Stomach (tissue), 19 donors: ENCODE measurements at places on chromosomes 1 and 21. TPM values are rescaled to one million over a fixed set of nuclear protein-coding genes. Genes with fewer than 3 reads are reported as not detected.

DNA sequence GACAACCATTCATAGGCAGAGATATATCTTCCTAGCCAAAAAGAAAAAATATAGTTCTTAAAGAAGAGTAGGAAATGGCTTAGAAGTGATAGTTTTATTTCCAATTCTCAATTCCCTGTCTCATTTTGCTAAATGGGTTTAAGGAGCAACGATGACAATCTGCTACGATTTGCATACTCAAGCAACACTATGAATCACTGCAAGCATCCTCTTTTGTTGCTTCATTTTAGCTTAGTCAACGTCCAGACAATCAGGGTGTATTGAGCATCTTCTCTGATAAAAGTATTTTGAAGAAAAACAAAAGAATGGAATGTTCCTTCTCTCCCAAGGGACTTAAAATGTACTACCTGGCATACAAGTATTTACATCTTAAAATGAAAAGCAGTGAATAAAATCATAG is 80.6 kb downstream of the RGS7 start:
- no peaks in the 10 kb centered on the region for H3K27me3 ChIP-seq
- H3K4me3 ChIP-seq, result no peak overlapping the region
- no peak overlapping the region for H3K27ac ChIP-seq
- DNase-seq, result no peak

DNA sequence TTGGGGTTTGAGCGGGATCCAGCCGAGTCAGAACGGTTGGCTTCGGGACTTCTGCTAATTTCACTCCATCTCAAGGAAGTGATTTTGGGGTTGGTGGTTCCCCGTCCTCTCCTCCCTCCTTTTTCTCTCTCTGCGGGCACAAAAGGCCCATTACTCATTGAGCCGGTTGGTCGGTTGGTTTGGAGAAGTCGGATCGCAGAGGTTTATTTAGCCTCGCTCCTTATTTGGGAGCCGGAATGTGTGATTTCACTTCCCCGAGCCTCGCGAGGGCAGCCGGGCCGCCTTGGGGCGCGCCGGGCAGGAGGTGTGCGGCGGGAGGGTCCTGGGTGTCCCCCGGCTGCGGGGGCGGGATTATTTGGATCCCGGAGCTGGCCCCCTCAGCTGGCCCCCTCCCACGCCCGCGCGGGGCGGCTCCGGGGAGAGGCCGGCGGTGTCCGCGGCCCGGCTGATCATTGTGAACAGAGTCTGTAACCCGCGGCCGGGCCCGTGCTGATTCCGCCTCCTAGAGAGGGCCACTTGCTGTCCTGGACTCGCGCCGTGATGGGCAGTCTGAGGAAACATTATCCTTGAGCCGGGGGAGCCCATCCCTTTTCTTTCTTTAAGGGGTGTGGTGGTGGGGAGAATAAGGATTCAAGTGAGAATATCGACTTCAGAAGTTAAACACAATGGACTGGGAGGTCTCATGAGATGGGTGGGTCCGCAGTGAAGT is 1.2 kb downstream of the MAPKAPK2 start:
- H3K27me3 ChIP-seq, result no peaks in the 10 kb centered on the region
- H3K4me1 ChIP-seq, result peaks cover 55% of the 10 kb centered on the region
- peak overlapping the region; percentile 75 for H3K4me3 ChIP-seq
- peak; percentile 86 for DNase-seq
- peak overlapping the region; percentile 97 for H3K27ac ChIP-seq

DNA sequence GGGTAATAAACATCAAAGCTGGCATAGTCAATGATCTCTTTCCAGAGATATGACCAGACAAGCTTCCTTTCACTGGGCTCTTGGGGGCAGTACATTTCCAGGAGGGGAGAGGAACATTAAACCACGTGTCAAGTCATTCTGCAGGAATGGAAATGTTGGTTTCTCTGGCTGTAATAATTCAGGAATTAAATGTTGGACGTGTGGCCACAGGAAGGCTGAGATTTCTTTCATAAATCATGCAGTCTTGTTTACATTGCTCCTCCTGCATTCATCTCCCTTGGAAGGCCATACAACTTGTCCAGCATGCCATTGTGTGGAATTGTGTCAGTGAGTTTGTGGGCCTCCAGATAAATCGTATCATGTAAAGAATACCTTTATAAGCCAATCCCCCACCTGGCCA is 259.2 kb downstream of the ADGRL2 start:
- H3K4me1 ChIP-seq, result no peaks in the 10 kb centered on the region
- H3K27me3 ChIP-seq, result no peaks in the 10 kb centered on the region
- H3K36me3 ChIP-seq, result no peaks in the 10 kb centered on the region
- H3K27ac ChIP-seq, result no peak overlapping the region

DNA sequence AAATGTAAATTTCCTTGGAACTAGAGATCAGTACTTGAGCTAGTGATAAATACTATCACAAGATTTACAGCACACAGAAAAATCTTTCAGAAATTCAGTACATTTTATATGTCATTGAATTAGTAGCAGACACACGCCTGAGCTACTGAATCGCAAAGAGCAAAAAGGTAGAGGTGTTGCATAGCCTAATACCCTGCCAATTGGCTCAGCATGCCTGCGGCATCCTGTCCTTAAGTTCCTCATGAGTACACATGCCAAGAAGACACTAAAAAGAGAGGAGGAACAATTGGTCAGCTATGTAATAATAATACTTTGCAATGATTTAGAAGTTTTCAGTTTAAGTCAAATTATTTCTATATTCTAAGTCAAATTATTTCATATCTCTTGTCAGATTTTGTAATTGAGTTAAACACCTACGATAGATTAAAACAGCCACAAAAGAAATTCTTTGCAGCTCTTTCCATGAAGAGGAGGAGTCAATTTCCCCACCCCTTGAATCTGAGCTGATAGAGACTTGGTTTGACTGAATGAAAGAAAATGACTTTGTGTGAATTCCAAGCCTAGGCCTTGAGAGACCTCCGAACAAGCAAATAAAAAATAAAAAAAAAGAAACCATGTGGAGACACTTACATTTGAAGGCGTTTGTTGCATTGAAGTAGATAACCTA is 36.2 kb upstream of the PKN2 start:
- no peak overlapping the region for H3K4me3 ChIP-seq
- H3K27ac ChIP-seq, result no peak overlapping the region
- H3K4me1 ChIP-seq, result no peaks in the 10 kb centered on the region
- no peaks in the 10 kb centered on the region for H3K27me3 ChIP-seq
- DNase-seq, result no peak

- no peaks in the 10 kb centered on the region for H3K27me3 ChIP-seq
- H3K4me1 ChIP-seq, result no peaks in the 10 kb centered on the region
- no peak overlapping the region for H3K4me3 ChIP-seq
These were observed 65.8 kb downstream of the TRIM11 start for GRCh38 chr1:228340686-228341449.

- DNase-seq, result peak; percentile 90
- H3K27ac ChIP-seq, result no peak overlapping the region
- H3K4me3 ChIP-seq, result no peak overlapping the region
- no peaks in the 10 kb centered on the region for H3K27me3 ChIP-seq
- H3K36me3 ChIP-seq, result no peaks in the 10 kb centered on the region
These were observed 12.0 kb upstream of the KCNE2 start for GRCh38 chr21:34351786-34352241.

DNA sequence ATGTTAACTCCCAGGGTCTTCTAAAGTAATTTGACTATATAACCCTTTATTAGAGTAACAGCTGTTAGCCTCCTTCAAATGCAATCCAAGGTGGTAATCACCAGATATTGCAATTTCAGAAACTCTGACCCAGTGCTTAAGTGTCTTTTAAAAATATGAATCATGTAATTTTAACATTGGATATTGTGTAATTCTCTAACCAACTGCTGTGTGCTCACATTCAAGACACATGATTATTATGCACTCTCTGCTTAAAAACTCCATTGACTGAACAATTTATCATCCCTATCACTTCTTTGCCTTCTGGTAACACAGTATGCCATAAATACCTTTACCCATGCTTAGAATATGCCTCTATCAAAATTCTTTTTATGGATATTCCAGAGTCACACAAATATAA is 537.4 kb upstream of the RGS18 start:
- DNase-seq, result no peak
- H3K27me3 ChIP-seq, result no peaks in the 10 kb centered on the region
- H3K36me3 ChIP-seq, result no peaks in the 10 kb centered on the region
- H3K4me1 ChIP-seq, result no peaks in the 10 kb centered on the region
- H3K27ac ChIP-seq, result no peak overlapping the region
- no peak overlapping the region for H3K4me3 ChIP-seq

DNA sequence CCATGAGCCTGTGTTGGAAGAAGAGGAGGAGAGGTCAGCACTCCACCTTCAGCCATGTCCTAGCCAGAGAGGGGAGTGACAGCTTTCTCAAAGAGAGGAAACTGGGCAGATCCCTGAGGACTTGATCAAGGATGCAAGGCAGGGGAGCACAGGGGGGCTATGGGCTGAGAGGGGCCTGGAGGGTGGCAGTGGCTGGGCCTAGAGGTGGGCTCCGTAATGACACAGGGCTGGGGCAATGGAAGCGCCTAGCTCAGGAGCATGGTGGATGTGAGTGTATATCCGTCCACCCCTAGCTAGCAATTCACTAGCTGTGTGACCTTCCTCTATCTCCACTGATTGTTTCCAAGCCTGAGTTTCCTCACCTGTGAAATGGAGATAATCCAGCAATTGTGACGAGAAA is 32.6 kb downstream of the NEK2 start:
- DNase-seq, result no peak
- peaks cover 17% of the 10 kb centered on the region for H3K4me1 ChIP-seq
- H3K36me3 ChIP-seq, result no peaks in the 10 kb centered on the region
- no peak overlapping the region for H3K4me3 ChIP-seq
- no peaks in the 10 kb centered on the region for H3K27me3 ChIP-seq

GRCh38 chr21:17089091-17089491 is 423.8 kb upstream of the CXADR start:
- DNase-seq, result no peak
- H3K27ac ChIP-seq, result no peak overlapping the region
- no peaks in the 10 kb centered on the region for H3K36me3 ChIP-seq

DNA sequence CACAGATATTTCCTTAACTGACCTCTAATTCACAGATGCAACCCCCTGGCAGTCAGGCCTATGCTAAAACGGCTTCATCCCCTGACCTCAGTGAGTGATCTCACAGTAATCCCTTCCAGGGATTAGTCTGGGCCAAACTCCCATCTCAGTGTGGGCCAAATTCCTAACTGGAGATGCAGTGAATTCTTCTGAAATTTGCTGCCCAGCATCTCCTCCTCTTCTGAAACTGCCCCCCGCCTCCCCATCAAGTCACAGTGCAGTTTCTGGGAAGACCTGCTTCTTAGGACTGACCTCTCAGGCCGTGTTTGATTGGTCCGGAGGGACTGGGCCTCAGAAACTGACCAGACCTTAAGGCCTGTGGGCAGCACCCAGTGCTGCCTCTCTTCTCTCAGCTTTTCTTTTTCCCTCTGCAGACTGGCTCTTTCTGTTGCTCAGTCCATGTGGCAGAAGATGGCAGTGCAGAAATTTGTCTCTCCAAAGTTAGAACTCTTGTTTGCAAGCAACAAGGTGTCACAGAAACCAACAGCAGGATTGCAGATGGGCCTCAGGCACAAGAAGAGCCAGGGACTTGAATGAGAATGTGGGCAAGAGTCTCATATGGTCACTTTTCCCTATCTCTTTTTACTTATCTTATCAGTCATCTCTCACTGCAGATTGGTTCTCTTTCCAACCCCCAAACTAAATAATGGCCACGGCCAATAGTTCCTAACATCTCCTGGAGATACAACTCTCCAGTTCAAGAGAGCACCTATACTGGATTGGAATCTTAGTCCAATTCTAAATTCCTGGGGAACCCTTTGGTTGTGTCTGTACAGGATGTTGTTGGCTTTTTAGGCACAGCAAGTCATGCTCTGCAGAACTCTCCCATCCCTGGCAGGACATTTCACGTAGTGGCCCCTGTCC is 95.5 kb upstream of the RALGPS2 start:
- H3K36me3 ChIP-seq, result no peaks in the 10 kb centered on the region
- H3K27ac ChIP-seq, result peak overlapping the region; percentile 56
- no peak overlapping the region for H3K4me3 ChIP-seq
- no peaks in the 10 kb centered on the region for H3K4me1 ChIP-seq
- no peak for DNase-seq

GRCh38 chr1:155858800-155859233 is 550 bp upstream of the SYT11 start:
- H3K4me3 ChIP-seq, result peak overlapping the region; percentile 45
- no peak for DNase-seq
- H3K27me3 ChIP-seq, result peaks cover 13% of the 10 kb centered on the region
- peak overlapping the region; percentile 91 for H3K27ac ChIP-seq

GRCh38 chr1:173052681-173053196 is 2.0 kb upstream of the TNFSF18 start:
- H3K27ac ChIP-seq, result no peak overlapping the region
- peak; percentile 35 for DNase-seq
- peaks cover 10% of the 10 kb centered on the region for H3K4me1 ChIP-seq
- no peak overlapping the region for H3K4me3 ChIP-seq
- no peaks in the 10 kb centered on the region for H3K36me3 ChIP-seq

GRCh38 chr1:223739366-223740037 is 27.2 kb downstream of the CAPN2 start:
- H3K27ac ChIP-seq, result peak overlapping the region; percentile 94
- peaks cover 93% of the 10 kb centered on the region for H3K4me1 ChIP-seq
- no peak overlapping the region for H3K4me3 ChIP-seq
- peak; percentile 73 for DNase-seq
- H3K27me3 ChIP-seq, result no peaks in the 10 kb centered on the region
- H3K36me3 ChIP-seq, result peaks cover 51% of the 10 kb centered on the region

GRCh38 chr1:52037402-52037814 is 3.8 kb upstream of the KTI12 start:
- H3K36me3 ChIP-seq, result peaks cover 7% of the 10 kb centered on the region
- peaks cover 5% of the 10 kb centered on the region for H3K4me1 ChIP-seq
- H3K27me3 ChIP-seq, result no peaks in the 10 kb centered on the region
- H3K4me3 ChIP-seq, result no peak overlapping the region

GRCh38 chr1:3327936-3328590 is 126.4 kb upstream of the ARHGEF16 start:
- no peaks in the 10 kb centered on the region for H3K27me3 ChIP-seq
- no peak for DNase-seq
- peaks cover 6% of the 10 kb centered on the region for H3K4me1 ChIP-seq
- H3K4me3 ChIP-seq, result no peak overlapping the region
- H3K27ac ChIP-seq, result no peak overlapping the region

GRCh38 chr1:162629077-162629627 is 3.1 kb upstream of the DDR2 start:
- peaks cover 37% of the 10 kb centered on the region for H3K4me1 ChIP-seq
- H3K4me3 ChIP-seq, result no peak overlapping the region
- H3K36me3 ChIP-seq, result no peaks in the 10 kb centered on the region
- DNase-seq, result no peak
- no peak overlapping the region for H3K27ac ChIP-seq

The NUF2 gene
- 3.9 TPM for total RNA-seq

The OVAAL gene
- total RNA-seq, result not detected

The S100A12 gene
- total RNA-seq, result not detected

The LRRC3 gene
- total RNA-seq, result 1.2 TPM

The LGR6 gene
- not detected for total RNA-seq

The PGLYRP4 gene
- not detected for total RNA-seq

The ARHGAP29 gene
- total RNA-seq, result 31.7 TPM

The IKBKE gene
- total RNA-seq, result 33.0 TPM

The PCSK9 gene
- total RNA-seq, result 26.1 TPM

The BNIPL gene
- total RNA-seq, result not detected

The PDE4B gene
- total RNA-seq, result 0.87 TPM

The HORMAD1 gene
- not detected for total RNA-seq

The GRIK3 gene
- total RNA-seq, result 0.72 TPM
